ENCODE measurements at places on chromosomes 5 and 9.
A peak's percentile ranks its signal among the peaks of the same experiment; 100 is the strongest.

GRCh38 chr5:57137401-57137800 is 36.5 kb upstream of the GPBP1 start:
- no peak for DNase-seq

DNA sequence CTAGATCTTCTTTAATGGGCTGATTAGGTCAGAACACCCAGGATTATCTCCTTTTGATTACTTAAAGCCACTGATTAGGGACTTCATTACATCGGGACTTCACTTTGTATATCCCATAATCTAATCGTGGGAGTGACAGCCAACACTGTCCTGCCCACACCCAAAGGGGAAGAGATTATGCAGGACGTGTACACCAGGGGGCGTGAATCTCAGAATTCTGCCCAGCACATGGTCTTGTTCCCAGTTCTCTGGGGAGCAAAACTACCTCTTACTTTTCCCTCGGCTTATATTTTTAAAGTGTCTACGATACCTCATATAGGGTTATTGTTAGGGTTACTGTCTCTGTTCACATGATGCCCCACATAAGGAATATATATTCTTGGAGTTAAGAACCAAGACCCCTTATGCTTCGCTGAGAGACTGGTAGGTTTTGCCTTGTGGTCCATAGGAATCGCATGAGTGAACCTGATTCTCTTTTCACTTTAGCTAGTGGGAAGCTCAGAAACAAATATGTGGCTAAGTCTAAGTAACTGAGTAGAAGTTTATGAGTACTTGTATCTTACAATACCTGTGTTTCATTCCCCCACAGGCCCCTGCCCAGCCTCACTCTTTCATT is 192.7 kb downstream of the GNA14 start:
- peak; percentile 32 for DNase-seq

GRCh38 chr9:7402334-7403027 is 397.1 kb downstream of the DMAC1 start:
- no peak for DNase-seq

DNA sequence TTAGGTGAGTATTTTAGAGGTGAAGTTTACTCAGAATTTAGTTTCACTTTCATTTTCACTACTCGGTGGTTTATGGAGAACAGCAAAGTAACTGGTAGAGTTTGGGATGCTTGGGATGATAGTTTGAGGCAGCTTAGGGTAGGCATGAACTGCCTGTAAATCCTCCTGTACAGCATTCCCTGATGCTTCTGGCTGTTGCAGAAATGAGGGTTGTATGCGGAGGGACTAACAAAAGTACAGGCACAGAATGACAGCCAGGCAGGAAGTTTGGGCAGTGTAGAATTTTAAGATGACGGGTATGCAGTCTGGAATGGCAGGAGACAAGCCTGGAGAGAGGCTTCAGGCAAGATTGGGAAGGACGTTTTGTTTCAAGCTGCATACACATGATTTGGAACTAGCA is 48.0 kb upstream of the FAM120AOS start:
- no peak for DNase-seq

DNA sequence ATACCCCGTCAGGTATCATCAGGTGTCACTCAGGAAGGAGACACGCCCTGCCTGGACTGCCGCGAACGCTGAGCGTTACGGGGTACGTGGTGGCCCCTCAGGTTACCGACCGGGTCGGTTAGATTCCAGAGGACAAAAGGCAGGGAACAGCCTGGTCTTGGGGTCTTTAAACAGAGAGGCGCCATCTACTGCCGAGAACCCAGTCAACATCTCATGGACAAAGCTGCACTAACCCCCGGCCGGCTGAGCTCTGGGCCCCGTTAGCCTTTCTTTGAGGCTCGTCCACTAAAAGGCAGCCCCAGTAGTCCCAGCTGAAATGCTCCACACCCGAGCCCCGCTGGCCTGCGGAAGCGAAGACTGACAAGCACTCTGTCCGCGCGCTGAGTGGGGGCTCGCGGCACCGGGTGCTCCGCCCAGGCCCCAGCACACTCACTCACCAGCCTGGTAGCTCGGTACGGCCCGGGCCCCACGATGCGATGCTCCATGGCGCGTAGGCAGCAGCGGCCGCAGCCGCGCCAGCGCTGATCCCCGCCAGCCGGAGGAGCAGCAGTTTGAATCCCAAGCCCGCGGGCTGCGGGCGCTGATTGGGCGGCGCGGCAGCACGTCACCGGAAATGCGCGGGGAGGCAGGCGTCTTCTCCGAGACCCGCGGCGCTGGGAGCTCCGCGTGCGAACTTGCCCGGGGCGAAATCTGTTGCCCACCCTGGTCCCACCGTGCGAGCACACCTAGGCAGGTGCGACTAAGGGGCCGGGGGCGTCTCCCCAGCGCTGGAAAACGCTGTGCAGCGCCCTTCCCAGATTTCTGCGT is at the start of gene DEPDC1B:
DEPDC1B (minus strand) TSS at position 558 of the 807 bp plus-strand sequence; CDS start at position 485, 73 bp downstream.
- DNase-seq: peak; percentile 91

- no peak for DNase-seq
Observed at GRCh38 chr5:34690301-34690700, 34.2 kb downstream of the RAI14 start.

DNA sequence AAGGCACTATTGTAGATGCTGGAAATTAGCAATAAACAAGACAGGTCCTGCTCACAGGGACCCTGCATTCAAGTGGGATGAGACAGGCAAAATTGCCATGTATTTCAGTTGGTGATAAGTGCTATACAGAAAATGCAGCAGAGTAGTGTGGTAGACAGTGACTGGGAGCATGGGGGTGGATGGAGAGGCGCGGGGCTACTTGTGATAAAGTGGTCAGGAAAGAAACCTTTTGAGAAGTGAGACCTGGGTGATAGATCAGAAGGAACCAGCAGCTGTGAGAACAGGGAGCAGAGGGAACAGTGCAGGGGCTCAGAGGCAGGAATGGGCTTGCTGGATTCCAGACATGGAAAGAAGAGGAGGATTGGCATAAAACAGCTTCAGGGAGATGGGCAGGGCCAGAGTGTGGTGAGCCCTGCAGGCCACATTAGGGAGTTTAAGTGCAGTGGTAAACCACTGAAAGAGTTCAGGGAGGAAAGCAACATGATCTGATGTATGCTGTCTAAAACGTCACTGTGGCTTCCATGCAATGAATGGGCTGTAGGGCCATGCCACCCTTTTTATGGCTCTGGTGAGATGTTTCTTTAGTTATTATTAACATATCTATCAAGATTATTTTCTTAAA is 7.3 kb downstream of the CRHBP start:
- no peak for DNase-seq

DNA sequence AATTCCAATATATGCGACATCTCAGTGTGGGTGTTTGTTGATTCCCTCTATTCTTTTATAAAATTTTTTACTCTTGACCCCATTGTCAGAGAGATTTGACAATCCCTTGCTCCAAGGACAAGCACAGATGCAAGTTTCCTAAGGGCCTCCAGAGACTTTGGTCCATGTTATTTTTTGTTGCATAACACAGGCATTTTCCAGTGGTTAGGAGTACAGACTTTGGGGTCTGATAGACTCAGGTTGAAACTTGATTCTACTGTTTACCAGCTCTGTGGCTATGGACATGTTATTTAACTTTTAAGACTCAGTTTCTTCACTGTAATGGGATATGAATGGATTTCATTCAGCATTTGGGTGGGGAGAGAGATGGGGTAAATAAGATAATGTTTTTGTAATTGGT is 361.3 kb downstream of the ENC1 start:
- no peak for DNase-seq

DNA sequence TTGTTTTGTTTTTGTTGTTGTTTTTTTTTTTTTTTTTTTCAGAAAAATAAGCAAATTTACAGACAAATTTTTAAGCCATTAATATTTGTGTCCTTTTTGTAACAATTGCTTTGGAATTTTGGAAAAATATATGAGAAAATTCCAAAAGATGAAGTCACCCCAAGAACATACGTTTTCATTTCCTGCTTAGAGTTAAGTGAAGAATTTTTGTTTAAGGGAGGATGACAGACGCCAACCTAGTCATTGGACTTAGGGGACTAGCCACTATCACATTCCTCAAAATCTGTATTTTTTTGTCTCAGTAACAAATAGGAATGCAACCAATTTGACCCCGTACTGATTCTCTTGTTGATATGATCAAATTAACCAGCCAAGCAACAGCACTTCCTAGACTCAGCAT is 433.9 kb upstream of the SLC30A5 start:
- no peak for DNase-seq

- peak; percentile 55 for DNase-seq
Observed at GRCh38 chr5:170571875-170572852, 68.3 kb downstream of the KCNIP1 start.

DNA sequence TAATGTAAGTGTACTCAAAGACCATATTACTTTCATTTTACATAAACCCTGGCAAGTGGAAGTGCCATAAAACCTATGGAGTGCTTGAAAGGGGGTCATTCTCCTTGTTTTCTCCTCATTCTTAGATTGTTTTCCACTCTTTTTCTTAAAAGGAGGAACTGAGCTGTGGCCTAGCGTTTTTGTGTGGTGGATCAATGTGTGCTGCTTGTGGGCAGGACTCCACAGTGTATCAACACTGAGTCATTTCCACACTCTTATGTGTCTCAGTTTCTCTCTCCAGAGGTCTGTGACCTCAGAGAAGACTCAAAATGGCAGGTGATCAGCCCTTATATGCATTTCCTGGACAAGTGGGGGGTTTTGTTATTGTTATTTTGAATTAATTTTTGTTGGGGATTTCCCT is 516.1 kb upstream of the CDH10 start:
- no peak for DNase-seq

- DNase-seq: no peak
Observed at GRCh38 chr9:117400171-117400570, 14.7 kb downstream of the ASTN2 start.

DNA sequence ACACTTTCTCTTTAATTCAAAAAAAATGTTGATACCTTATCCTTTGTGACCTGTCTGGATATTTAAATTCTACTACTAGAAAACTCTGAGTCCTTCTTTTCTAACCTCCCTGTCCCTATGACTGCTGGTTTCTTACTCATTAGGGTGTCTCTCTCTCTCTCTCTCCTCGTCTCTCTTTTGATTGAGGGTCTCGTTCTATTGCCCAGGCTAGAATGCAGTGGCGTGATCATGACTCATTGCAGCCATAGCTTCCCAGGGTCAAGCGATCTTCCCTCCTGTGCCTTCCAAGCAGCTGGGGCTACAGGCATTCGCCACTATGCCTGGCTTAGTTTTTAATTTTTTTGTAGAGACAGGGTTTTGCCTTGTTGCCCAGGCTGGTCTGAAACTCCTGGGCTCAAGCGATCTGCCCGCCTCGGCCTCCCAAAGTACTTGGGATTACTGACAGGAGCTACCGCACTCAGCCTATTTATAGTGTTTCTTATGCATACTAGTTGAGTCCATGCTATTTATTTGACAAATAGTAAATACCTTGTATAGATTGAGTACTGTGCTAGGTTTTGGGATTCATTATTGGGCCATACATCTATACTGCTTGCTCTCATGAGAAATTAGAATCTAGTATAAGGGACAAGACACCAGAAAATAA is 61.9 kb downstream of the NSD1 start:
- no peak for DNase-seq

- DNase-seq: no peak
Observed at GRCh38 chr5:95471487-95471886, 80.3 kb downstream of the FAM81B start.

DNA sequence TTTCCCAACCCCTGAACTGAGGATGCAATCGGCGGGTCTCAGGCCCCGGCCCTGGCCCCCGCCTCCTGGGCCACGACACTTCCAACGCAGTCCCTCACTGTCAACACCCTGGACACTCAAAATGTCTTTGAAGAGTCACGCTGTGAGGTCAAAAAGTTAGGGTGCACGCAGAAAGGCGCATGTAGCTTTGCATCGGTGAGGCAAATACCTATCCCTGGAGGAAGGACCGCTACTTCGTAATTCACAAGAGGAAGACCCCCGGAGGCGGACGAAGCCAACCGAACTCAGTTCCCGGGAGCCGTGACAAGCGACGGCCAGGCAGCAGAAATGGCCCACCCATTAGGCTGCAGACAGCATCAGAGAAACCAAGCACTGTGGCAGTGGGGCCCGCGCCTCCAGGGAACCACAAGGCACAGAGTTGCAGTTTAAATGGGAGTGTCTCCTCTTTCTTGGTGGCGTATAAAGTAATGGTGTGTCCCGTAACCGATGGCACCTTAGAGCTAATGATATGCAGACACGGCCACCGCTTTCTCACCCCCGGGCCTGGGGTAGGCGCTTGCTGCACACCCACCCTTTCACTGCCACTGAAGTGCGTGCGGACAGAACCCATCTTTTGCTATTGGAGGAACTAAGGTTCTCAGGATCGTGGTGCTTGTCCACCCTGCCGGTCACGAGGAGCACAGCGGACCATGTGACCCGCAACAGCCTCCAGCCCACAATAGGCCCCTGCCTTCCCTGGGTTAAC is 9.0 kb downstream of the ADAMTS2 start:
- DNase-seq: no peak
